Psoas muscle (tissue), 8 donors: ENCODE measurements at places on chromosomes 5 and 9. TPM values are rescaled to one million over a fixed set of nuclear protein-coding genes. Genes with fewer than 3 reads are reported as not detected.

GRCh38 chr9:106156465-106156864 is 462.1 kb downstream of the TMEM38B start:
- DNase-seq: no peak

DND1 gene
- 0.62 TPM for total RNA-seq

SPATA31A3 gene
- total RNA-seq: not detected

DNA sequence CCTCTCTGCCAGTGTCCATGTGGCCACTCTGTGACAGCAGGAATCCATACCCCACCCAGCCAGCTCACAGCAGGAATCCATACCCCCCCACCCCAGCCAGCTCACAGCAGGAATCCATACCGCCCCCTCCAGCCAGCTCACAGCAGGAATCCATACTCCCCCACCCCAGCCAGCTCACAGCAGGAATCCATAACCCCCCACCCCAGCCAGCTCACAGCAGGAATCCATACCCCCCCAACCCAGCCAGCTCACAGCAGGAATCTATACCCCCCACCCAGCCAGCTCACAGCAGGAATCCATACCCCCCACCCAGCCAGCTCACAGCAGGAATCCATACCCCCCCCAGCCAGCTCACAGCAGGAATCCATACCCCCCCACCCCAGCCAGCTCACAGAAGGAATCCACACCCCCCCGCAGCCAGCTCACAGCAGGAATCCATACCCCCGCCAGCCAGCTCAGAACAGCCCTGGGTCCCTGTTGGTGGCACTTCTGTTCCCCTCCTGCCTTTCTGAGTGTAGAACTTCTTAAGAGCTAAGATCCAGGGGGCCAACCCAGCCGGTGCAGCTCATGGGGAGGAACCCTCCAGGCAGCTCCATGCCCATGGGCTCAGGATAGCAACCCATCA is 8.4 kb upstream of the RXRA start:
- DNase-seq: no peak

GRCh38 chr5:77774981-77775789 is 954 bp downstream of the TBCA start:
- DNase-seq: no peak

FBLL1 gene
- total RNA-seq: not detected

- no peak for DNase-seq
Observed at GRCh38 chr9:102922526-102922925, 72.6 kb upstream of the CYLC2 start.

GRCh38 chr9:17802249-17802857 is 223.5 kb downstream of the SH3GL2 start:
- DNase-seq: no peak

GRCh38 chr5:83368319-83368718 is 103.2 kb upstream of the VCAN start:
- DNase-seq: no peak

SLC46A2 gene
- total RNA-seq: not detected

RIOK2 gene
- 21.6 TPM for total RNA-seq

GRM6 gene
- not detected for total RNA-seq
